Tibial nerve (tissue), 4 donors: ENCODE measurements at places on chromosomes 2 and 18. TPM values are rescaled to one million over a fixed set of nuclear protein-coding genes. Genes with fewer than 3 reads are reported as not detected.

ELOA2 gene
- not detected for total RNA-seq

TUBA3E gene
- not detected for total RNA-seq

FSHR gene
- total RNA-seq, result not detected

RGPD4 gene
- total RNA-seq, result not detected
